ENCODE measurements at places on chromosomes 1 and 21.
A peak's percentile ranks its signal among the peaks of the same experiment; 100 is the strongest.

- no peak for DNase-seq
Measured at GRCh38 chr1:17611991-17612390, 72.5 kb downstream of the ARHGEF10L start.

DNA sequence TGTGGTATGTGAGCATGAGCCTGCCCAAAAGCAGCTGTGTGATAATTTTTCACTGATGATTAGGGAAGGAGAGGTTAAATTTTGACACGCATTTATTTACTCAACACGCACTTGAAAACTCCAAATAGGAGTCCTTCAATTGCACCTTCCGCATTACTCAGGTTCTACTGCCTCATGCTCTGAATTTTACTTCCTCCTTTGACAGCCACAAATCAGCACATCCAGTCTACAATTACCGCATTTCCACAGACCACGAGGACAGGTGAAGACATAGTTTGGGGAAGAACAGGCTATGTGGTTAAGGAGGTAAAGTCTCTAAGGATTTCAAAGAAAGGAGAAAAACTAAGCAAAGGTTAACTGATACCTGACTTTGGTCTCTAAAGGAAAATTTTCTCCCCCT is 2.6 kb downstream of the CAPN8 start:
- DNase-seq = no peak

DNA sequence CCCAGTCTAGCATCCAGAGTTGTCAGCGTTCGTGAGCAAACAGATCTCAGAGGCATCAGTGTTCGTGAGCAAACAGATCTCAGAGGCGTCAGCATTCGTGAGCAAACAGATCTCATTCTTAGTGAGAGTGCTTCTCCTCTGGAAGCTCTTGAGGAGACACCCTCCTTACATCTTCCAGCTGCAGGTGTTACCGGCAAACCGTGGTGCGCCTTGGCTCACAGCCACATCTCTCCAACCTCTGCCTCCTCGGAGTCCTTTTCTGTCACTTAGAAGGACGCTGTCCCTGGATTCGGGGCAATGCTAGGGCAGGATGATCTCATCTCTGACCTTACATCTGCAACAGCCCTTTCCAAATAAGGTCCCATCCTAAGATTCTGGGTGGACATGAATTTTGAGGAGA is 14.6 kb upstream of the UMODL1 start:
- DNase-seq = no peak

- no peak for DNase-seq
Measured at GRCh38 chr1:92483610-92484471, 2.9 kb downstream of the GFI1 start.

- DNase-seq = no peak
Measured at GRCh38 chr1:213201380-213202155, 150.5 kb downstream of the RPS6KC1 start.

- peak; percentile 64 for DNase-seq
Measured at GRCh38 chr1:27097484-27097917, 57.4 kb downstream of the SLC9A1 start.

GRCh38 chr1:154176337-154176736 is 15.6 kb downstream of the TPM3 start:
- no peak for DNase-seq

DNA sequence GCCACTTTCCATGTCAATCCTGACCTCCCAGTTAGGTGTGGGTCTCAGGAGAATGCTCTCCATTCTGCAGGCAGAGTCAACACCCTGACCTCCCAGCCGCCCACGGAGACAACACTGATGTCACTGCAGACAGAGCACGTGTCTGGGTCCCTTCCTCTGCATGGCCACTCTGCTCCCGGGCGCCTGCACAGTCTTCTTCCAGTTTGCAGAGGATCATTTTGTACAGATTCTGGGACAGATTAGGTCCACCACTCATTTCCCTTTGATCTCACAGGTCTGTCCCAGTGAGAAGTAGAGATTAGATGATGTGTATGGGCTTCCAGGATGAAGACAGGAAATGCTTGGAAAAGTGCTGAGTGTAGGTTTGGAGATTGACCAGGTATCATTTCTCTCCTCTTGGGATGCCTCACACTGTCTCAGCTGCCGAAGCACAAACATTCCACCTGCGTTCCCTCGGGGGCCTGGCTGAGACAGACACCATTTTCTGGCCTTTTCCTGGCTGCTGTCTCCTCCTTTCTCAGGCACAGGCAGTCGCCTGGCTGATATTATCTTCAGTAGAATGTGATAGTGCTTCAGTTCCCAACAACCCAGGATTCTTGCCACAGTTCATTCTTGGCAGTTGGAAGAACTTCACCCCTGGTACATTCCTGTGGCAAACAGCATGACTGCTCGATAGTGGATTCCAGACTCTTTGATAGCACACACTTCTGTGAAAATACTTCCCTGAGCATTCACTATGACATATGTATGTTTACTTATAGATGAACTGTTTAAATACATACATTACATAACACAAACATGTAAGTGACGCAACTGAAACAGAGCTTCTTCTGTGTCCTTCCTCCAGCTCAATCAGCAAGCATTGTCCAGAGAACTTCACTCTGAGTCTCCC is 7.9 kb downstream of the MYBPHL start:
- peak; percentile 72 for DNase-seq

- no peak for DNase-seq
Measured at GRCh38 chr1:40221977-40222772, 25.6 kb upstream of the TMCO2 start.

Measured in posterior cingulate gyrus (tissue), 11 donors.